ENCODE measurements at places on chromosomes 3 and 15. TPM values are rescaled to one million over a fixed set of nuclear protein-coding genes. Genes with fewer than 3 reads are reported as not detected.

ALDH1L1 gene
- 4.7 TPM for total RNA-seq

CFAP44 gene
- 16.4 TPM for total RNA-seq

GRCh38 chr3:52841211-52841980, 6.6 kb upstream of the MUSTN1 start:
- peaks cover 1% of the 10 kb centered on the region for H3K36me3 ChIP-seq
- DNase-seq = no peak
- H3K4me1 ChIP-seq = peaks cover 13% of the 10 kb centered on the region
- H3K27me3 ChIP-seq = no peaks in the 10 kb centered on the region

UNC13C gene
- total RNA-seq = 7.7 TPM

GRCh38 chr3:39748002-39748401, 61.4 kb upstream of the MYRIP start:
- H3K4me1 ChIP-seq = peaks cover 22% of the 10 kb centered on the region
- no peak for DNase-seq
- no peaks in the 10 kb centered on the region for H3K36me3 ChIP-seq
- H3K27ac ChIP-seq = no peak overlapping the region
- no peaks in the 10 kb centered on the region for H3K27me3 ChIP-seq

CCR9 gene
- not detected for total RNA-seq

DNA sequence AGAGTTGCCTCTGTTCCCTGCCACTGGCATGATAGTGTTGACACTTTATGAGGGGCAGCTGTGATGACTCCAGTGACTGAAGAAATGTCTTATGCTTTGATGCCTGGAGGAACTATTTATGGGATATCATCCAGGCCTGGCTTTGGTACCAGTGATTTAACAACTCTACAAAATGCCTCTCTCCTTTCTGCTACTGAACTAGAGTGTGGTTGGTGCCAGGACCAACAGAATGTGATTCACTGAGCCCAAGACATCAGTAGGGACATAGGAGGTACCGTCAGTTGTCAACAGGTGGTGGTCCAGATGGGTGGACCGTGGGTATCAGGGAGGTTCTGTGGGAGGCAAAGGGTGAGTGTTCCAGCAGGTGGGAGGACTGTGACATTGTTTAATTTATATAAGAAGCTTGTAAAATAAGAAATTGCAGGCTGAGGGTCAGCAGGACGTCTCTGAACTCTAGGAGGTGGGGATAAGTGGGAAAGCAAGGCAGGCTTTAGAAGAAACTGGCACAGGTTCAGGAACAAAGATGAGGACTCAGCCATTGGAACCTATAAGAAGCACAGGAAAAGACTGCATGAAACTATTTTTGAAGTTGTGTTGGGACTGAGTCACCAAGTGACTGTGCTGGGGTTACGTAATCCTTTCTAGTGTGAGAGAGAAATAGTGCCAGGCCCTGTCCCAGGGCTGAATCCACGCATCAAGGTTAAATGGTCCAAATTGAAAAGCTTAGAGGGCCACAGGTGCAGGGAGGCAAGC, 28.5 kb upstream of the SLC7A14 start:
- no peak overlapping the region for H3K4me3 ChIP-seq
- H3K27me3 ChIP-seq = peaks cover 13% of the 10 kb centered on the region
- H3K4me1 ChIP-seq = no peaks in the 10 kb centered on the region
- no peak for DNase-seq
- no peak overlapping the region for H3K27ac ChIP-seq

- no peaks in the 10 kb centered on the region for H3K27me3 ChIP-seq
- no peak overlapping the region for H3K4me3 ChIP-seq
- DNase-seq = no peak
- H3K4me1 ChIP-seq = peaks cover 6% of the 10 kb centered on the region
- H3K27ac ChIP-seq = no peak overlapping the region
Observed at GRCh38 chr3:45443459-45443858, 55.1 kb downstream of the LARS2 start.

Data from progenitor cell of endocrine pancreas (in vitro differentiated cells).